Lung microvascular endothelial cell (primary cell): ENCODE measurements at places on chromosomes 7 and 10. TPM values are rescaled to one million over a fixed set of nuclear protein-coding genes. Genes with fewer than 3 reads are reported as not detected.

DNA sequence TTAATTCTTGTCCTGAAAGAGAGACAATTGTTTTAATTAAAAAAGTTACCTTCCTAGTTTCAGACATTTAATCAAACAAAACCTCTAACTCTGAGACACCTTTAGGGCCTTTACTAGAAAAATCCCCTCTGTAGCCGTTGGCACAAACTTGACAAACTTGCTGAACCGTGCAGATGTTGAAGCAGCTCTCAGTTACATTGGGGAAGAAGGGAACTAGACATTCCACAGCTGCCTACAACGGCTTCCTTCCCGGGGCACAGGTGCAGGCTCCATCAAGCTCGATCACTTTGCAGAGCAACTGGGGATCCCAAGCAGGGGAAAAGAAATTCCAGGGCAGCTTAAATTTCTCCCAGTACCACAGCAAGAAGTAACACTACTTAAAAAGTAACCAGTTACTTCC, 141.3 kb downstream of the SKAP2 start:
- no peak for DNase-seq

DNA sequence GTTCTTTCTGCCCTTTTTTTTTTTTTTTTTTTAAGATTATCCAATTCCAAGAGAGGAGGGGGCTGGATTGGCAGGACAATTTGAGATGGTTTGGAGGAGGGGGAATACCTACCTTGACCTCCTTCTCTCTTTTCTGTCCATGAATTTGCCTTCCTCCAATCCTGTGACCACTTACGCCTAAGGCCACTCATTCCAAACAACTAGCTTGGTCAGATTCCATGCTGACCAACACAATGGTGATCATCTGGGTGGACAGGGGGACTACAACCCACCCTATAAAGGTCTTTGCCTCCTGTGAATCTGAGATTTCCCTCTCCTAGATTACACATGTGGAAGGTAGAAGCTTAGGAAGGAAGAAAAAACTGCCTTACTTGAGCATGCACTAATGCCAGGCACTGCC, 2.3 kb upstream of the LDB1 start:
- no peak for DNase-seq

Gene PARD3
- 23.1 and 29.4 TPM in 2 replicates for total RNA-seq

DNA sequence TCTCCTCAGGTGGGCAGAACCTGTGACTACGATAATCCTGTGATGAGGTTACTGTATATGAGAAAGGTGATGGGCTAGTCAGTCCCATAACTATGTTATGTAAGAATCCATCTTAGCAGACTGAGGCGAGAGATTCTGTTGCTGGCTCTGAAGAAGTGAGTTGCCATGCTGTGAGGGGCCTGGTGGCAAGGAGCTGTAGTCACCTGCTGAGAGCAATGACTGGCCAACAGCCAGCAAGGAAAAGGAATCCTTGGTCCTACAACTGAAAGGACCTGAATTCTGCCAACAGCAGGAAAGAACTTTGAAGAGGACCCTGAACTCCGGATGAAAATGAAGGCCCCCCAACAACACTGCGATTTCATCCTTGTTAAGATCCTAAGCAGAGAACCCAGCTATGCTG, 31.0 kb upstream of the DNAJB12 start:
- no peak for DNase-seq

- DNase-seq: no peak
These were observed 109.2 kb downstream of the OSBPL3 start for GRCh38 chr7:24870766-24871165.

DNA sequence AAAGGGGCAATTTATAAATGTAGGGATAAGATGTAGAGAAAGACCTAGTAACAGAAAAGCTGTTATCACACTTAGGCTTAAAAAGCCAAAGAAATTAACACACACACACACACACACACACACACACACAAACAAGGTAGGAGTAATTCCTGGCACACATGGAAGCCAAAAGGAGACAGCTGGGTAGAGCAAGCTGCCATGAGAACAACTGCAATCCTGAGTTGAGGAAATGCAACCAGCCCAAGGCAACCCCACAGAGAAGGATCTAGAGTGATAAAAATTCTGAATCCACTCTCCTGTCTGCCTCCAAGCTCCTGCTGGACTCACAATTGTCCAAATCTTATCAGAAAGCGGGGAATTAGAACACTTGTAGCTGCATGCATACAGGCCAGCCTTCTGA, 229.1 kb upstream of the DGKB start:
- DNase-seq: no peak

Gene BEND7
- 5.0 and 7.1 TPM in 2 replicates for total RNA-seq

DNA sequence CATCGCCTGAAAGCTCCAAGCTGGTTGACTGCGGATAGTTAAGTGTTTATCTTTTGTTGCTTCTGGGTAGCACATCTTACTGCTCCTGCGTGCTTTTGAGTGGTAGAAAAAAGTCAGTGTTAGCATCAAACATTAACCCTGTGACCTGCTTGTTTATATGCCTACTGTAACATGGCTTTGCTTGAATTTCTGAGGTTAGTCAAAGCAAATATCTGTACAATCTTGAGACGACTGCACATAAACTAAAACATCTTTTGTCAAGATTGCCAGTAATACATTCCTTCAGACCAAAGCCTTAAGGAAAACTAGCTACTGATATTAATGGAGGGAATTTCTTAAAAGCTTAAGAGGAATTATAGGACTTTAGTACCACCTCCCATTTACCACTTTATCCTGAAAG, 163.7 kb downstream of the BAMBI start:
- no peak for DNase-seq

- DNase-seq: no peak
These were observed 78.3 kb upstream of the CTBP2 start for GRCh38 chr10:125238682-125239081.

Gene TMEM176A
- not detected in 2 replicates for total RNA-seq

Gene TMEM225B
- total RNA-seq: 0.22 TPM in 1 of 2 replicates, not detected in the other

Gene ANKRD61
- 0.22 TPM in 1 of 2 replicates, not detected in the other for total RNA-seq

GRCh38 chr7:27966219-27966780, 214.3 kb downstream of the JAZF1 start:
- DNase-seq: no peak

DNA sequence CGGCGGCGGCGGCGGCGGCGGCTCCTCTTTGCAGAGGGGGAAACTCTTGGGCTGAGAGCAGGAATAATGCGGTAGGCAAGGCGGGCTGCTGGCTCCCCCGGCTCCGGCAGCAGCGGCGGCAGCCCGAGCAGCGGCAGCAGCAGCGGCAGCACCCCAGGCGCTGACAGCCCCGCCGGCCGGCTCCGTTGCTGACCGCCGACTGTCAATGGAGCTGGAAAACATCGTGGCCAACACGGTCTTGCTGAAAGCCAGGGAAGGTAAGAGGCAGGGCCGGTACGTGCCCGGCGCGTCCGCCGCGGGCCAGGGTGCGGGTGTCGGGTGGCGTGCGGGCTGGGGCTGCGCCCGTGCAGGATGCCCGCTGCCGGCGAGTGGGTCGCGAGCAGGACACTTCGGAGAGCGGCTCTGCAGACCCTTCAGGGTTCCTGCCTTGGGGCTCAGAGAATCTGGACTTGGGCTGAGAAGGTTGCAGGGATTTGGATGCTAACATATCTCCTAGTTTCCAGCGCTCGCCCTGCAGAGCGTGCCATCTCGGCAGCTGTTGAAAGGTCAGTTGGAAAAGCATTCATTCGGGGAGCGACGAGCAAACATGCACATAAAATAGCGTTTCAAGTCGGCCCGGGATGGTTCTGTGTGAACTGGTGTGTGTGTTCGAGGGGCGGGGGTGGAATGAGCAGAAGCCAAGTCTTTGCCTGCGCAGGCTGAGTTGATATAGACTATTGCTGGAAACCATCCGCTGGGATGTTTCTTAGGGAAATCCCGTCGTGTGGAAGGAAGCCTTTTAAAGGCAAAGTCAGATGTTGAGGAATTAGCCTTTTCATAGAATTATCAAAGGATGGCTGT, 562 bp downstream of the GRK5 start:
- DNase-seq: peak; percentile 62

- DNase-seq: peak; percentile 0
These were observed 176.6 kb downstream of the CTNNA3 start for GRCh38 chr10:67519434-67519833.

Gene ASZ1
- not detected in 2 replicates for total RNA-seq

DNA sequence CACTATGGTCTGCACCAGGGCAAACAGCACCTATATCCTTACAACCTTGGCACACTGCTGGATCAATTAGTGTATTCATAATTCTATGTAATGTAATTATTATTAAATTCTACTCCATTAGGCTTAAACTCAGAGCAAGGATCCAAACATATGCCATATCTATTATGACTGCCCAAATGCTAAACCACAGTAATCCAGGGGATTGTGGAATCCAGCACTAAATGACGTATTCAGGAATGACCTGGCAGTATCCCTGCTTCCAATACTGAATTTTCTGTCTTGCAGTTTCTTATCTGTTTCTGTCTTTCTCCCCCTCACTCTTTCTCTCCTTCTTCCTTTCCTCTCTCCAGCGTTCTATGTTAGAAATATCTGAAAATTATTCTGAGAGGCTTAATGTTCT, 16.5 kb upstream of the UBE2D1 start:
- DNase-seq: no peak
